ENCODE measurements at places on chromosomes 16 and 17. TPM values are rescaled to one million over a fixed set of nuclear protein-coding genes. Genes with fewer than 3 reads are reported as not detected.

The TP53TG3F gene
- not detected for total RNA-seq

The OR1A1 gene
- not detected for total RNA-seq

The CIBAR2 gene
- total RNA-seq: not detected

The MT4 gene
- not detected for total RNA-seq

The HBQ1 gene
- 6.5 TPM for total RNA-seq

The TNP2 gene
- total RNA-seq: not detected

The MT1M gene
- total RNA-seq: 1.5 TPM

The CNTD1 gene
- 0.18 TPM for total RNA-seq

The AOC3 gene
- total RNA-seq: 9.6 TPM

The GFOD2 gene
- 18.4 TPM for total RNA-seq

The RUNDC3A gene
- total RNA-seq: 6.0 TPM

The C16orf95 gene
- 5.0 TPM for total RNA-seq

The TP53TG3D gene
- not detected for total RNA-seq

The SLC5A10 gene
- 0.82 TPM for total RNA-seq

The SIRT7 gene
- total RNA-seq: 10.6 TPM

The BEAN1 gene
- 0.99 TPM for total RNA-seq

The ST6GALNAC1 gene
- 0.12 TPM for total RNA-seq

The TBC1D3C gene
- total RNA-seq: not detected

The MPP3 gene
- total RNA-seq: 10.0 TPM

The NDE1 gene
- 27.0 TPM for total RNA-seq

The APPBP2 gene
- 47.0 TPM for total RNA-seq

The RAMP2 gene
- total RNA-seq: 34.9 TPM

The OVCA2 gene
- total RNA-seq: 14.7 TPM

The DRG2 gene
- total RNA-seq: 38.5 TPM

The OR2C1 gene
- total RNA-seq: 1.3 TPM

The KRT9 gene
- not detected for total RNA-seq

The RND2 gene
- total RNA-seq: 1.3 TPM

The ZFP3 gene
- total RNA-seq: 6.9 TPM

The VPS35 gene
- 86.1 TPM for total RNA-seq

The LITAFD gene
- not detected for total RNA-seq

The BLMH gene
- 61.0 TPM for total RNA-seq

The KRT39 gene
- 0.18 TPM for total RNA-seq

The JPH3 gene
- total RNA-seq: 0.53 TPM

The RTN4RL1 gene
- total RNA-seq: 1.9 TPM

The SEC14L5 gene
- total RNA-seq: 0.82 TPM

The CEP112 gene
- 19.3 TPM for total RNA-seq

The ABCC3 gene
- total RNA-seq: 13.5 TPM

The SMTNL2 gene
- total RNA-seq: 95.6 TPM

Measured in metanephros (tissue), 2 donors.